ENCODE measurements at places on chromosomes 7 and 10. TPM values are rescaled to one million over a fixed set of nuclear protein-coding genes. Genes with fewer than 3 reads are reported as not detected.

Gene TAS2R5
- total RNA-seq = 2.4 TPM

Gene AKR1C8
- total RNA-seq = not detected

- DNase-seq = no peak
Observed at GRCh38 chr10:124306922-124307371, 111.8 kb downstream of the OAT start.

- DNase-seq = no peak
Observed at GRCh38 chr10:115084277-115084850, 8.8 kb upstream of the ATRNL1 start.

DNA sequence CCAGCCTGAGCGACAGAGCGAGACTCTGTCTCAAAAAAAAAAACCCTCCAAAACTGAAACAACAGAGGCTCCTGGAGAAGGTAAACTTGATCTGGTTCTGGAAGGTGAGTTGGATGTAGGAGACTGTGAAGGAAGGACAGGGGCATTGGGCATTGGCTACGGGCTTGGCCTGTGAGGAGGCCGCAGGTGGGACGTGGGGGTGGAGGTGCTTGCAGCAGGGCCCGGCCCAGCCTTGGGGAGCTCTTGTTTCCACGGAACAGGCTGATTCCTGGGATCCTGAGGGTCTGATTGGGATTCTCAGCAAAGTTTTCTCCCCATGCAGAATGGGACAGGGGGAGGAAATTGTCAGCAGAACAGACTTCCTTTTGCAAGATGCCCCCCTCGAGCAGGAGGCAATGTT lies 30.6 kb downstream of the IL15RA start:
- DNase-seq = no peak

DNA sequence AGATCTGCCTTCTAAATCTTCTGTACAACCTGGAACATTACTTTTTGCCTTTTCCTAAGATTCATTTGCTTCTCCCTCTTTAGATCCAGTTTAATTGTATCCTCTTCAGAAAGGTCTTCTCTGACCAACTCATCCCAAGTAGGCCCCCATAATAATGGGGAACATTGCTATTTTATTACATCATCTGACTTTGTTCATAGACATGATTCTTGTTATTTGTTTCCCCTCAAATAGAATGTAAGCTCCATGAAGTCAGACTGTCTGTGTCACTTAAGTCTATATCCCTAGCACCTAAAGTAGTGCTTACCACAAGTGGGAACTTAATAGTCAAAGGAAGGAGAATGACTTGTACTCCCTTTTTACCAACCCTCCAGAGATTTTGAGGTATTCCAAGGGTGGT lies 37.5 kb downstream of the LUC7L2 start:
- DNase-seq = no peak

- no peak for DNase-seq
Observed at GRCh38 chr7:130947792-130948580, 214.0 kb upstream of the KLF14 start.

DNA sequence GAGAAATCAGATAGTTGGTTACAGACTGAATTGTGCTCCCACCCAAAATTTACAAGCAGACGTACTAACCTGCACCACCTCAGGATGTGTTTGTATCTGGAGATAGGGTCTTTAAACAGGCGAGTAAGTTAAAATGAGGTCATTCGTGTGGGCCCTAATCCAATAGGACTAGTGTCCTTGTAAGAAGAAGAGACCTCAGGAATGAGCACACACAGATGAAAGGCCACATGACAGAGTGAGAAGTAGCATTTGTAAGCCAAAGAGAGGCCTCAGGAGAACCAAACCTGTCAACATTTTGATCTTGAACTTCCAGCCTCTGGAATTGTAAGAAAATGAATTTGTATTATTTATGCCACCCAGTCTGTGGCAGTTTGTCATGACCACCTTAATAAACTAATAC lies 149.5 kb upstream of the VWC2 start:
- no peak for DNase-seq

- DNase-seq = no peak
Observed at GRCh38 chr10:44832595-44833390, 78.3 kb upstream of the TMEM72 start.

All from spleen (tissue), 13 donors.